ENCODE measurements at places on chromosomes 12 and 14. TPM values are rescaled to one million over a fixed set of nuclear protein-coding genes. Genes with fewer than 3 reads are reported as not detected.

Gene OVCH1
- 0.11 TPM for total RNA-seq

Gene PMCH
- total RNA-seq, result not detected

Gene RNASE1
- total RNA-seq, result not detected

Gene PTPRB
- 0.40 TPM for total RNA-seq

Gene KRT79
- total RNA-seq, result not detected

Gene CEBPE
- total RNA-seq, result 0.11 TPM

Gene PRDM4
- 38.7 TPM for total RNA-seq

Gene RIPK3
- total RNA-seq, result not detected

Gene OR4E2
- not detected for total RNA-seq

Gene RFLNA
- 43.6 TPM for total RNA-seq

Gene PTPRO
- 0.63 TPM for total RNA-seq

Gene FOXA1
- total RNA-seq, result 0.13 TPM

Gene SLC25A21
- 0.19 TPM for total RNA-seq

Gene KCNMB4
- 0.75 TPM for total RNA-seq

Gene TRIM9
- total RNA-seq, result 4.4 TPM

Gene SNRPF
- 10.8 TPM for total RNA-seq

Gene ERBB3
- 1.7 TPM for total RNA-seq

Gene BCL11B
- total RNA-seq, result not detected

Gene HOXC12
- 0.38 TPM for total RNA-seq

Gene CLEC2B
- 7.8 TPM for total RNA-seq

Gene MIP
- not detected for total RNA-seq

Gene GCH1
- 0.51 TPM for total RNA-seq

Gene HAL
- 0.17 TPM for total RNA-seq

Gene TEX22
- 0.06 TPM for total RNA-seq

Gene CLEC4D
- not detected for total RNA-seq

Gene KLRB1
- not detected for total RNA-seq

Gene TARBP2
- 49.6 TPM for total RNA-seq
